ENCODE measurements at places on chromosomes 7 and 10.

DNA sequence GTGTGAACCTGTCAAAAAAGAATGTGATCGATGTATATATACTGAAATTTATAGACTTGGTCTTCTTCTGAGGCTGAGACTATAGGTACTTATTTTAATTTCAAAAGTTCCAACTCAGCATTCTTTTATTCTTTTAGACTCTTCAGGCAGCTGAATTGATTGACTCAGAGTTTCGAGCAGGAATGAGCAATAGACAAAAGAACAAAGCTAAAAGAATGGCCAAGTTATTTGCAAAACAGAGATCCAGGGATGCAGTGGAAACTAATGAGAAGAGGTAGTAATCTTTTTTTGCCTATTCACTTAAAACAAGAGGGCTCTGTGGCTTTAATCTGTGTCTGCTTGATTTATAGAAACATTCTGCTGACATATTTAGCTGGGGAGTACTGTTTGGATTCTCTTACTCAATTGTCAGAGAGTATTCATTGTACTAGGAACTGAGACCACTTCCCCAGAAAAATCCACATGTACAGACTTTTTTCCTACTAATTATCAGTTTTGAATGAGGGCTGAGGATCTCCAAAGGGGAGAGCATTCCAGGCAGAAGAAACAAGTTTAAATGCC lies 30.1 kb downstream of the BTAF1 start:
- DNase-seq, result no peak

DNA sequence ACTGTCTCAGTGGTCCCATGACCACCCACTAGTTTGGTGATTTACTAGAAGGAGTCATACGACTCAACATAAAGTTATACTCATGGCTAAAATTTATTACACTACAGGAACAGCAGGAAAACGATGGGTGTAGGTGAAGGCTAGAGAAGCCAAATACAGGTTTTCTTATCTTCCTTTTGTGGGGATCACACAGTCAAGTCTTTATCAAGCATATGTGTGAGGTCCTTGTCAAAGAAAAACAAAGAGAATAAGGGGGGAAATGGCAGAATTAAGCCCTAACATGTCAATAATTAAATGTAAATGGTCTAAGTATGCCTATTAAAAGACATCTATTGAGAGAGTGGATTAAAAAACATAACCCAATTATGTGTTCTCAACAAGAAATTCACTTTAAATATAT lies 47.8 kb upstream of the UBN2 start:
- DNase-seq, result no peak

DNA sequence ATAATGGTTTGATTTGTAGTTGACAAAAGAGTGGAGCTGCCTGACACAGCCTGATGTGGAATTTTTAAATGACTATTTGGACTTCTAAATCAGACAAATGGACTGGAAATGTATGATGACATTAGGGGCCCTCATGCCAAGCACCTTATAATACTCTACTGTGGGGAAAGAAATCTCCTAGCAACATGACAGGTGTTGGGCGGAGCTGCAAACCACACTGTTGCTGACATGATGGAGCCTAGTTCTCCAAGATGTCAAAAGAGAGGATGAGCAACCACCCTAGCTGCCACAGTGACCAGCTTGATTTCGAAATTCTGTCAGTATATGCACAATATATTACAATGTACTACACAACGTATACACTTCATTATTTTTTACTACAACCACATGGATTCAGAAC lies 65.8 kb downstream of the RHOBTB1 start:
- no peak for DNase-seq

GRCh38 chr7:6436385-6436685 lies 11.4 kb downstream of the DAGLB start:
- DNase-seq, result peak; percentile 12

- DNase-seq, result no peak
Measured at GRCh38 chr7:112157072-112157471, 49.1 kb downstream of the DOCK4 start.

GRCh38 chr7:80247891-80248290 lies 113.3 kb downstream of the GNAI1 start:
- DNase-seq, result no peak

Measured in CD4-positive, alpha-beta T cell treated with Interleukin-2 at 100 ng/mL for 4 hours (primary cell).